Hematopoietic multipotent progenitor cell treated with erythropoietin and hydrocortisone succinate and interleukin-3 and kit ligand, for 8 days (in vitro differentiated cells): ENCODE measurements at places on chromosomes 7 and 10.

GRCh38 chr7:112752576-112752975 is 37.6 kb downstream of the TMEM168 start:
- peak; percentile 48 for DNase-seq

DNA sequence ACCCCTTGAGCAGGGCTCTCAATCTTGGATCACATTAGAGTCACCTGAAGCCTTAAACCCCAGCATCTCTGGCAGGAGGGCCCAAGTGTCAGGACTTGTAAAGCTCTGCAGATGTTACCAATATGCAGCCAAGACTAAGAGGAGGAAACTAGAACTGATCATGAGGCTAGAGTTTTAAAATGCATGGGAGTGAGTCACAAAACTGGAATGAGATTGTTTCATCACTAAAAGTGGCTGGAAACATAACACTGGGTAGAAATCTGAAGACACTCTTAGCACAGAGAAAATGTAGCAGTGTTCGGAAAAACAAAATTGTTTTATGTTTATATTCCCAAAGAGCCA is 63.3 kb upstream of the GHITM start:
- no peak for DNase-seq

- DNase-seq = no peak
Observed at GRCh38 chr10:11658801-11659368, 47.4 kb upstream of the USP6NL start.

DNA sequence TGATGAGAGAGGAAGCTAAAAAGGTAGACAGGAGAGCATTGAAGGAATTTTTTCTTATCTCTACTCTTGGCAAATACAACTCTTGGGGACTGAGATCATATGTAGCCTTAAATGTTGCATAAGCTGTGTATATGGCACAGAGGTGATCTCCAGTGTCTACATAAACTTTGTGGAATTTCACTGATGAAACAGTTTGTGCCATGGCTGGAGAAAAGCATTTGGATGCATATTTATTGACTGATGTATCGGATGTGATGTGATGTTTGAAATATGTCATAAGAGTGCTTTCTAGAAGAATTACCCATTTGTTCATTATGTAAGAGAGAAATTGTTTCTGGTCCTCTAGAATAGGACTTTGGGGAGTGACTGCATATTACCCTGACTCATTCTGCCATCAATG is 244.9 kb upstream of the LRRTM3 start:
- no peak for DNase-seq

- DNase-seq = no peak
Observed at GRCh38 chr7:65397730-65398142, 24.1 kb downstream of the ZNF92 start.

DNA sequence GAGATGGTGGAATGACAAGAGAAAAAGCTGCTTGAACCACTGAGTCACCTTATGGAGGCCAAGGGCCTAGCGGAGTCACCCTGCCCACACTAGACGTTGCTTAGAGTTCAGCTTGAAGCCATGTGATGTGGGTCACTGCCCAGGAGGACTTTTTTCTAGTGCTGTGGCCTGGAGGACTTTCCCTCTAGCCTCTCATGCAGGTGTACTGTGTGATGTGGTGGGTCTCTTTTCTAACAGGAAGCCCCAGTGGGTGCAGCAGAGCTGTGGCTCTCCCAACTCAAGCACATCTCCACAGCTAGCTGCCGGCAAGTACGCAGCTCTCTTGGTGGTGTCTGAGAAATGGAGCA is 13.6 kb downstream of the POR start:
- DNase-seq = no peak

DNA sequence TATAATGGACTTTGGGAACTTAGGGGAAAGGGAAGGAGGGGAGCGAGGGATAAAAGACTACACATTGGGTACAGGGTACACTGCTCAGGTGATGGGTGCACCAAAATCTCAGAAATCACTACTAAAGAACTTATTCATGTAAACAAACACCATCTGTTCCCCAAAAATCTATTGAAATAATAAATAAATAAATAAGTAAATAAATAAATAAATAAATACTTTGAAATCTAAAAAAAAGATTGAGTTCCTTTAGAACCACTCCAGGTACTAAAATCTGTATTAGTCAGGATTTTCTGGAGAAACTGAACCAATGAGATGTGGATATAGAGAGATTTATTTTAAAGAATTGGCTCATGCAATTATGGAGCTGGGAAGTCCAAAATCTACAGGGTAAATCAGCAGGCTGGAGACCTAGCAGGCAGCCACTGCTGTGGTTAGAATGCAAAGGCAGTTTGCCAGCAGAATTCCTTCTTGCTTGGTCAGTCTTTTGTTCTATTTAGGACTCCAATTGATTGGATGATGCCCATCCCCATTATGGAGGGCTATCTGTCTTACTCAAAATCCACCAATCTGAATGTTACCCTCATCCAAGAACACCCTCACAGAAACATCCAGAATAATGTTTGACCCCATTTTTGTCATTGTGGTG is 8.9 kb downstream of the IGFBP1 start:
- no peak for DNase-seq

- no peak for DNase-seq
Observed at GRCh38 chr7:23022258-23022769, 8.4 kb upstream of the HYCC1 start.

- no peak for DNase-seq
Observed at GRCh38 chr7:117775801-117776200, 97.4 kb downstream of the CTTNBP2 start.

DNA sequence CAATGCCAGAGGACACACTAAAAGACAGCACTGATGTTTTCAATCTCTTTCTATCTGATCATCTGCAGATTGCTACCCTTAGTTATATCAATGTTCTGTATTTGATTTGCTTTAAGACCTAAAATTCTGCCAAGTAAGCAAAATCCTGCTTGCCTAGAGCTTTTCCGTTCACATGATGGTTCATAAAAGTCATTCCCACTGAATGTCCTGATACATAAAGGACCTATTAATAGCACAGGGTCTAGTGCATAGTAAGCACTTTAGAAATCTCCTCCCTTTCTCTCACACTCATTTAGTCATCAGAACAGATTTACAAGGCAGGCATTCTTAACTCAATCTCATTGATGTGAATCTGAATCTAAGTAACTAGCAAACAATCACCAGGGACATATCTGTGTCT is 68.8 kb downstream of the PCGF5 start:
- DNase-seq = no peak

DNA sequence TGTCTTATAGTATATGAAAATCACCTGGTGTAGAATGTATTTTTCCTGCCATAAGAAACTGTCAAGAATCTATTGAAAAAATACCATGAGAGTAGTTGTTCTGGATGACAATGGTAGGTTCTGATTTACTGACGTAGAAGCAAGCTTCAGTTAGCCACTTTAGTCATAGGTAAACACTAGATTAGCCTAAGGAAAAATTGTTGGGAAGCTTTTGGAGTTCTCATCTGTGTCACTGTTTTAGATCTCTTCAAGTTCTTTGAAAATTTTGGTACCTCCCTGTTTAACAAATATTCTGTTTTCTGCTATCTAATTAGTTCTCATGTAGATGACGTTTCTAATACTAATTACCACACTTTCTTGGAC is 131.8 kb downstream of the ADK start:
- DNase-seq = no peak

GRCh38 chr7:107609811-107610261 is 29.8 kb downstream of the BCAP29 start:
- DNase-seq = no peak

DNA sequence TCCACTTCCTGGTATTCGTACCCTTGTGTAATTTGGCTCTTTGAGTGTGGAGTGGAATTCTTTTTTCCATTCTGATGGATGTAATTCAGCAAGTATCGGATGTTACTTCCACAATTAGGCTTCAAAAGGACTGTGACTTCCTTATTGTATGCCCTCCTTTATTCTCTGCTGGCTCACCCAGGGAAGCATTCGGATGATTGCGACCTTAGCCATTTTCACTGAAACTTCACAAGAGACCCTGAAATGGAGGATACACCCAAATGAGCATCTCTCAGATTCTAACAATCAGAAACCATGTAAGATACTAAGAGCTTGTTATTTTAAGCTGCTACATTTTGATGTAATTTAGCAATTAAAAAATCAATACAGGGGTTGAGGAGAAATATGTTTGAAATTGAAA is 493.1 kb downstream of the DNAJB9 start:
- no peak for DNase-seq

DNA sequence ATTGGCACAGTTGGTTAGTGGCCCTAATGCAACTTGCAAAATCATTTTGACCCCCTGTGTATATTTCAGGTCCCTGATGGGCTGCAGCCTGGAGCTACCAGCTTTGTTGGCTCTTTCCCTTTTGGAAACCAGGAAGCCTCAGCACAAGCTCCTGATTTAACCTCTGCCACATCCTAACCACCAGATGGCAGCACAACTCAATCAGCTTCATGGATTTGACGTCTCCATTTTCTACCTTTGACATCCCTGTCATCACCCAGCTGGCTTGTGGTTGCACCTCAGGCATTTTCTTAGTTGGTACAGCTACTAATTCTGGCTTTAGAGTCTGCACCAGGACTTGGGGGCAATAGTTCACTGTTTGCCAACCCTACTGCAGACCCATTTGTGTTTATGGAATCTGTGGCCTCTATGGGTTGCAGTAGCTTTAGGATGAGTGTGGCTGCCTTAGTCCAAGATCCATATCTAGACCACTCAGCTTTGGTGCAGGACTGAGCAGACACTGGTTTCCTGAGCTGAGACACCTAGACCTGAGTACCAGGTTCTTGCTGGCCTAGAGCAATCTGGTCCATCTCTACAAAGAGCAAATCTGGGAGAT is 456.2 kb downstream of the REEP3 start:
- peak; percentile 57 for DNase-seq

DNA sequence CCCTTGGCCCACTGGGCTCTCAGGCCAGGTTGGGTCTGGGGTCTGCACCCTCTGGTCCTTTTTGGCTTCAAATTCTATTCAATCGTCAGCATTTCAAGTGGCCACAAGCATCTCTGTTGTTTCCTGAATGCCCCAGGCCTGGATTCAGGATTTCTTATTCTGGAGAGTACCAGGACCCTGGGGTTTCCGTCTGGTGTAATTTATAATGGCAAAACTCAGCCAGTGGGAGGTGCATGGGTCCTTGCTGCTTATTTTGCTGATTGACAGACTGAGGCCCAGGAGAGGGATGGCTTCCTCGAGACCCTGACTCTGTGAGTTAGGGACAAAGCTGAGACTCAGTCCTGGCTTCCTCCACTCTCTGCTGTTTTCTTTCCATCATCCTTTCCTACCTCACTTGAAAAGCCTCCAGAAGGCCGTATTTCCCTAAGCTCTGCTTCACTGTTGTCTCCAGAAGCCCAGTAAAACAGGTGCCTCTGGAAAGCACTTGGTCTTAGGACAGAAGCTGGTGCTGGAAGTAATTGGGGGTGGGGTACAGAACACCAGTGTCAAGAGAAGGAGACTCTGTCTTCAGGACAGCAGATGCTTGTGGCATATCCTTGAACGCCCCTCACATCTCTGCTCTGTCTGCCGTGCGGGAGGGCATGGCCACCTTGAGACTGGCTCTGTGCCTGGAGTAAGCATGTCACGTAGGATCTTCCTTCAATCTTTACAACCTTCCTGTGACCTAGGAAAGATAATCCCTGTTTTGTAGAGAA is 39.4 kb upstream of the SH2D4B start:
- no peak for DNase-seq

DNA sequence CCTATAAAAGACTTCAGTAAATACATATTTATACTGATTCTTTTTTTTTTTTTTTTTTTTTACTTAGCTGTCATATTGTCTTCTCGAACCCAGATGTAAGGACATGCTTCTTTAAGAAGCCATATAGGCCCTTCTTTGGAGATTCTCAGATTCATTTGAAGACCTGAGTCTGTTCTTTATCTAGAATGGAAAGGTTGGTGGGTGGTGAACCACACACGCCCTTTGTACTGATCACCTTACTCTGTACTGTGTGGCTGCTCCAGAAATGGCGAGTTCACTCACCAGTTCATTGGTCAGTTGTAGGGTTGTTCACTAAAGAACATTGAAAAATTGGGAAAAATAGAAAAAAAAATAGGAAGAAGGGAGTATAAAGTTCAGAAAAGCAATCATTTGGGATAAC is 32.5 kb downstream of the LANCL2 start:
- DNase-seq = no peak

- no peak for DNase-seq
Observed at GRCh38 chr10:87925570-87925969, 62.1 kb downstream of the PTEN start.

- no peak for DNase-seq
Observed at GRCh38 chr10:60314069-60314940, 75.4 kb downstream of the ANK3 start.

DNA sequence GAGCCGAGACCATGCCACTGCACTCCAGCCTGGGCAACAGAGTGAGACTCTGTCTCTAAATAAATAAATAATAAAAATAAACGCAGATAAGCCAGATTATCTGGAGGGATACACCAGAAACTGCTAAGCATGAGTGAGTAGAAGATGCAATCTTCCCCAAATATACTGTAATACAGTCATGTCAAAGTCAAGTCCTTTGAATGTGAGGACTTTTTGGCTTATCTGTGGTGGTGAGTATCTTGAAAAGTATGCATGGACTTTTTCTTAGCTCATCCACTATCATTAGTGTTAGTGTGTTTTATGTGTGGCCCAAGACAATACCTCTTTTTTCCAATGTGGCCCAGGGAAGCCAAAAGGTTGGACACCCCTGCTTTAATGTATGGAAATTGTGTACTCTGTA is 44.7 kb upstream of the PITRM1 start:
- no peak for DNase-seq

DNA sequence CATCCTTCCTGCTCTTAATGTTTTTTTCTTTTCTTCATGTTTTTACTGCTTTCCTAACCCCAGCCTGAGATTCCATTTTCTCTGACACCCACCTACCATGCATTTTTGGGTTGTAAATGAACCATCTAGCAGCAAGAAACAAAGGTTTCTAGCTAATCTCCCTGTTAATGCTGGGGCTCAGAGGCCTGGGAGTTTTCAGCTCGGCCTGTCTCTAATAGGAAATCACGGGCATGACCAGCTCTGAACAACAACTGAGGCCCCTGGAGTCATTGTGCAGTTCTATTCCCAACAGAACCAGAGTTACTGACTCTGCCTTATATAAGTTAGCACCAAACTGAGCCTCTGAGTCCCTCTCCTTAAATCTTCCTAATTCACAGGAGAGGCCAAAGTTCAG is 134.8 kb downstream of the CFAP58 start:
- no peak for DNase-seq

- no peak for DNase-seq
Observed at GRCh38 chr10:21500578-21500910, 24.9 kb downstream of the SKIDA1 start.

DNA sequence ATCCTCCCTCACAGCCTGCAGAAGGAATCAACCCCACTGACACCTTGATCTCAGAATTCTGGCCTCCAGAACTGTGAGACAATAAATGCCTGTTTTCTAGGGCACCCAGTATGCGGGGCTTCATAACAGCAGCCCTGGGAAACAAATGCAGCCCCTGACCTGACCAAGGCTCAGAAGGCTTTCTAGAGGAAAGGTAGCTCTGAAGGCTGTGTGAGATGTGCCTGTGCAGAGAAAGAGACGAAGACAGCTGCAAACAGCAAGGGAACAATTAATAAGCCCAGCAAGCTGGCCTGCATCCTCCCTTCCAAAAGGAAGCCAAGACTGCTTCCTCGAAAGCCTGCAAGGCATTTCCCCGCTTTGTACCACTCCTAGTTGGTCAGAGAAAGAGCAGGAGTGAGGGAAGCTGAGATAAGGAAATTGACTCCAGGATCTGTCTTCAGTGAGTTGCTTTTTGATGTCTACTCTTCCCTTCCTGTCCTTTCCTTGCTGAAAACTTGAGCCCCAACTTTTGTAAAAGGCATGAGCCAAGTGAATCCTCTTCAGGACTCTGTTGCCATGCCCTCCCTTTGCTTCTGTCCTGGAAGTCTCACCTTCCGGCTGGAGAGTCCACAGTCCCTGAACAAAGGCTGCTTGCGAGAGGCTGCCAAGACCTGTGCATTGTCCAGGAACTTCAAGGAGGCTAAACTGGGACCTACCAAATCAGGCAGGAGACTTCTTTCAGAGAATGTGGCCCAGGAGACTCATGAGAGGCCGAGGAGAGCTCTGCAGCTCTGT is 71.2 kb upstream of the ARID5B start:
- DNase-seq = no peak
